Activated CD4-positive, alpha-beta T cell treated with anti-CD3 and anti-CD28 coated beads, Interleukin-2, Interleukin-6, amounts not matched to agents 100 ng/mL and 50 ng/mL, durations not matched to agents 16 hours and 8 hours (primary cell): ENCODE measurements at places on chromosomes 3 and 15.

DNA sequence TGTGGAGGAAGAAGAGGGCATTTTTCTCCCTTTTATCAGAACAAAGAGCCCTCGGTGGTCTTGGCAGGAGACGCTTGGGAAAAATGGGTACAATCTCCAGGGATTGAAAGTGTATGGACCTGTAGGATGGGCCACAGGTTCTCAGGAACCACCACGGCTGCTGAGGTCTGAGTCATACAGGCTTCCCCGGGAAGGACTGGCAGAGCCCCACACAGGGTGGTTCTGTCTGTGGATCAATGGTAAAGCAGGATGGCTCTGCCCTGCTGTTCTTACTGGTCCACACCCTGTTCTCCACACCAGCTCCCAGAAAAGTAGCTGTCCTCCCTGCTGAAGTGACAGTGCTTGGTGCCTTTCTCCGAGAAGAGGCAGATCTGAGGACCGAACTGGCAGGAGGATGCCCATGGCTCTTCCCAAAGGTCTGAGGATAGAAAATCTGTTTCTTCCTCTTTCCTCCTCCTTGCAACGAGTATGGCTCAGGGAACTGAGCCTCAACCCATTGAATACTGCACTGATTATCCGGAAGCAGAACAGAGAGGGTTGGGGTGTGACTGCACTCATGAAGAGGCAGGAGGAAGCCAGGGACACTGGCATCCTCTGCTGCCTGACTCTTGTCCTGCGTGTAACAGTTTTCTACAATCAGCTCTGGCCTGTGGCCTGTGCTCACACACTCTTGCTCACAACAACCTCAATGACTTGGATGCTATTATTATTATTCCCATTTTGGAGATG lies 39.0 kb downstream of the KIF9 start:
- no peak for DNase-seq

- no peak for DNase-seq
These were observed 262.4 kb upstream of the PROK2 start for GRCh38 chr3:72047221-72047871.

GRCh38 chr3:131620977-131621376 lies 118.2 kb upstream of the MRPL3 start:
- no peak for DNase-seq

DNA sequence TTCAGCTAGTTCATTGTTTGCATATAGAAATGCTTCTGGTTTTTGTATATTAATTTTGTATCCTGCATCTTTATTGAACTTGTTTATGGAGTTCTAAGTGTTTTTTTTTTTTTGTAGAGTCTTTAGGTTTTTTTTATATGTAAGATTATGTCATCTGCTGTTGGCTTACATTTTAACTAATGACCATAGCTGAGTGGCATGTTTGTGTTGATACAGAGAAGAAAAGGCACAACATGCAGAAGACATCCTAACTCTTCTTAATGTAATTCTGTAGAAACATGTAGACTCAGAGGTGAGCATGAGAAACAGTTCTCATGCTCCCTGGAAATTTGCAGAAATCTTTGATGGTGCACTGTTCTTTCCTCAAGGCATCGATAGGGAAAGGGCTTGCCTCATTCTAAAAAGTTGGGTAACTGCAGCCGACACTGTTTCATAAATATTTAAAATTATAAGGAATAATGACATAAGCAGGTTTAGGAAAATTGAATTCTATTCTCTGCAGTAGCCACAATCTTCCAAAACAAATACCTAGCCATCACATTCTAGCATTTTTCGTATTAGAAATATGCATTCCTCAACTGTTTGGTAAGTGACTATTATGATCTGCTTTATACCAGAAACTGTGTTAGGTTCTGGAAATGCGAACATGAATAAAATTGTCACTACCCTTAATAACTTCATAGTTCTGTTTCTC lies 499.6 kb upstream of the KCNMB2 start:
- DNase-seq: no peak

GRCh38 chr15:100448481-100448880 lies 80.3 kb downstream of the CERS3 start:
- no peak for DNase-seq

- DNase-seq: no peak
These were observed 7.6 kb downstream of the CMTM6 start for GRCh38 chr3:32495085-32495484.

DNA sequence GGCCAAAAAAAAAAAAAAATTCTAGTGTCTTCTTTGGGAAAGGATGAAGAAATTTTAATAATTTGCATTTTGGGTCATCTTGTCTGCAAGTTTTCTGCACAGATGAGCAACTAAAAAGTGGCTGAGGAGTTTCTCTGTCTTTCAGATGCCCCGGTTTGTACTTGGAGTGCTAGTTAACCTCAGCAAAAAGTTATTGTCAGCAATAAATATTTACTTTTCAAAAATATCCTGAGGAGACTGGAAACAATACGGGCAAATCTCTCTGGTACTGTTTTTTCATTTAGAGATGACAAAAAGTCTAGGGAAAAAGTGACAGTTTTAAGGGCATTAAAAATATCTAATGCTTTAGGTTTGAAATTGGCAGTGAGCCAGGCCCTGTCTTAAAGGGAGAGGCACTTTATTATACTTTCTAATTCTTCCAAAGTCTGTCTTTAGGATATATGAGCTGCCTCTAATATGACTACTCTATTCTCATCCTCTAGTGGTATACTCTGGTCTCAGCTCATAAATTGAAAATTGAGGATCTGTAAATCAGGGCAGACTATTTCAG lies 436.0 kb upstream of the NR2F2 start:
- no peak for DNase-seq

- DNase-seq: peak; percentile 51
These were observed 82.8 kb upstream of the CDV3 start for GRCh38 chr3:133490468-133491351.

DNA sequence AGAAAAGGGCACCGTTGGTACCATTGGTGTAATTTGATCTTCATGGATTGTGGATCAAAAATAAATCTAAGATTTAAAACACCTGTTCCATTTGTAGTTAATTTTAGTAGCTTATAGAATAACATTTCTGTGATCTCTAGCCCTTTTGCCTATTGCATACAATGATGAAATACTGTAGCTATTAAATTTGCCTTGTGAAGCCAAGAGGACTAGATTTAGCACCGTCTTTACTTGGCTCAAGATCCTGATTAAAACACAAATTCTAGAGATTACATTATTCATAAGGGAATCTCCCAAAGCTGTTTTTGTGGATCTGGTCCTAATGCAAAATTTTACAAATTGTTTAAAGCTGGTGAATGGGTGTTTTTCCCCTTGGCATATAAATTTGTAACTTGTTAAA lies 8.2 kb downstream of the TBC1D23 start:
- DNase-seq: no peak

DNA sequence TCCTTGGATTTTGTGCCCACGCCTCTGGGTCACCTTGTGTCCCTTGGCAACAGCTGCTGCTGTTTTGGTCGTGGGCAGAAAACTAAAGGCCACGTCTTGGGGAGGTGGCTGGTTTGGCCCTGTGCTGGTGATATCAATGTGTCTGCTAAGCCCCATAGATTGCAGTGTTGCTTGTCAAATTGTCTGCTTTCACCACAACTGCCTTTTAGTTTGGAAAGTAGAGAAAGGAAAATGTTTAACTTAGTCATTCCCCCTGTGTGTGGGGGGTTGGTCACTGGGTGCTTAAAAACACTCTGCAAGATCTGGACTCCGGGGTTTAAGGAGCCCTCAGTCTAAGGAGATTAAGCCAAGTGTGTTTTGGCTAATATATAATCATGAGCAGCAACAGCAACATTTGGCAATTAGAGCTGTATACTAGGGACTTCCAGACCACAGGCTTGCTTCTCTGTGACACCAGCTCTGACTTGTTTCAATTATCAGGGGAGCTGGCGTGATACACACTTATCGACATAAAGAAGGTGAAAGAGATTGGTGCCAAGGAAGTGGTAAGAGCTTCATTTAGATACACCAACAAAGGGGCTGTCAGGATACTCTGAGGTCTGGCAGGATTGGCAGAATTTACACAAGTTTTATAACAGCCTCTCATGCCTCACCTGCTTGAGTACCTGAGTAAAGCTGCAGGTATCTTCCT lies 3.5 kb downstream of the SMAD3 start:
- no peak for DNase-seq

DNA sequence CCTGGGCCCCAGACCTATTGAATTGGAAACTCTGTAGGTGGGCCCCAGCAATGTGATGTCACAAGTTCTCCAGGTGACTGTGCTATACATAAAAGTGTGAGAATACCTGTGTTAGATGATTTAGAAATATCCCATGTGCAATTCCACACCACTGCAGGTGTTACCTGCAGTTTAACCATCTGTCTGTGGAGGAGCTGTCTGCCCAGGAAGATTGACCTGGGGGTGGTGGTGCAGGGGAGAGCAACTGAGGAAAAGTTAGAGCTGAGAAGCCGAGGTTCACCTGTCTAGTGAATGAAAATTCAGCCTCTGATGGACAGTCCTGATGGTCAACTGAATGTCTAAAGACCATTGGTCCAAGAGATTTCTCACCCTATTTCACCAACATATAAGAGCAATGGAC lies 132.2 kb upstream of the SLC24A5 start:
- no peak for DNase-seq

DNA sequence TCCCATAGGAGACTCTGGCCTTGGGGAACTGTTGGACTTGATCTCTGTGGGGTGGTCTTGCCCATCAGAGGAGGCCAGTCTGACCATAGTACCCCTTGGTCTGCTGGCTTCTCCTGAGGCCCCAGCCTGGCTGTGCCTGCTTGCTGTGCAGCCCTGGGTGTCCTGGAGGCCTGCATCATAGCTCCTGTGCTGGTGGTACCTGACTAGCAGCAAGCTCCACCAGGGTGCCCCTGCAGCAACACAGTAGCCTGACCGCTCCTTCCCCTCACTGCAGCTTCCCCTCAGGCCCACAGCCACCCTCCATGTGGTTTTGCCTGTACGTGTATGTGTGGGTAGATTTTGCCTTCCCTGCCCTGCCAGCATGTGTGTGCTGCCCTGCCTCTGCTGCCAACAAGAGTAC lies 85.6 kb upstream of the TTC14 start:
- DNase-seq: no peak

GRCh38 chr15:85399627-85400026 lies 19.2 kb downstream of the AKAP13 start:
- no peak for DNase-seq

GRCh38 chr3:89360156-89360555 lies 252.7 kb downstream of the EPHA3 start:
- no peak for DNase-seq

- no peak for DNase-seq
These were observed 106.8 kb downstream of the SEMA6D start for GRCh38 chr15:47824147-47824546.

DNA sequence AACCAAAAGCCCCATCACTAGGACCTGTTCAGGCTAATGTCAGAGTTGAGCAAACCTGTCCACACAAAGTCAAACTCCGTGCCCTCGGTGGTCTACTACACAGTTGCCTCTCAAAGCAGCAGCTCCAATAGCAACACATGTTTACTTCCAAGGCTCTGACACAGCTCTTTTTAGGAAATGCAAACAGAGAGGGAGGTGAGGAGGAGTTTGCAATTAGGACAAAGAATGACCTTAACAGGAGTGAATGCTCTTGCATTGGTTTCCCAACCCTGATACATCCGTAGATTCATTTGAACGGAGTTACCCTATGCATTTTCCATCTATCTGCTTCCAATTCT lies 64.8 kb upstream of the GOLGA8B start:
- DNase-seq: no peak

DNA sequence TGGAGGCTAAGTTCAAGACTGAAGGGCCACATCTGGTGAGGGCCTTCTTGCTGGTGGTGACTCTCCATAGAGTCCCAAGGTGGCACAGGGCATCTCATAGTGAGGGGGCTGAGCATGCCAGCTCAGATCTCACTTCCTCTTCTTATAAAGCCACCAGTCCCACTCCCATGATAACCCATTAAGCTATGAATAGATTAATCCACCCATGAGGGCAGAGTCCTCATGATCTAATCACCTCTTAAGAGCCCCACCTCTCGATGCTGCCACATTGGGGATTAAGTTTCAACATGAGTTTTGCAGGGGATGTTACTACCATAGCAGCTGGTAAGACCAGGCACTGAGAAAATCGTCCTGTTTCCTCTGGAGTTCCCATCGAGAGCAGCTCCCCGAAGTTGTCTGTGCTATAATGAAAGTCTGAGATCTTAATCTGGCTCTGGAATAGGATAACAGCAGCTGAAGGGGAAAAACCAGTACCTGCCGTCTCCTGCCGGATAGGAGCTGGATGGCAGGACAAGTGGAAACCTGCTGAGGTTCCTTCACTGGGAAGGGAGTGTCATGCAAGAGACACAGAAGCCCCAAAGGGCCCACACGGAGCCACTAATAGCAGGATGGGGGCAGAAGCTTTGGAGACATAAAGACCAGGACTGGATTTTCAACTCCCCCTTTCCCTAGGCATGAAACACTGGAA lies 79.5 kb upstream of the EPHB3 start:
- DNase-seq: no peak

GRCh38 chr3:196179380-196180308 lies 31.6 kb downstream of the ZDHHC19 start:
- DNase-seq: peak; percentile 96

DNA sequence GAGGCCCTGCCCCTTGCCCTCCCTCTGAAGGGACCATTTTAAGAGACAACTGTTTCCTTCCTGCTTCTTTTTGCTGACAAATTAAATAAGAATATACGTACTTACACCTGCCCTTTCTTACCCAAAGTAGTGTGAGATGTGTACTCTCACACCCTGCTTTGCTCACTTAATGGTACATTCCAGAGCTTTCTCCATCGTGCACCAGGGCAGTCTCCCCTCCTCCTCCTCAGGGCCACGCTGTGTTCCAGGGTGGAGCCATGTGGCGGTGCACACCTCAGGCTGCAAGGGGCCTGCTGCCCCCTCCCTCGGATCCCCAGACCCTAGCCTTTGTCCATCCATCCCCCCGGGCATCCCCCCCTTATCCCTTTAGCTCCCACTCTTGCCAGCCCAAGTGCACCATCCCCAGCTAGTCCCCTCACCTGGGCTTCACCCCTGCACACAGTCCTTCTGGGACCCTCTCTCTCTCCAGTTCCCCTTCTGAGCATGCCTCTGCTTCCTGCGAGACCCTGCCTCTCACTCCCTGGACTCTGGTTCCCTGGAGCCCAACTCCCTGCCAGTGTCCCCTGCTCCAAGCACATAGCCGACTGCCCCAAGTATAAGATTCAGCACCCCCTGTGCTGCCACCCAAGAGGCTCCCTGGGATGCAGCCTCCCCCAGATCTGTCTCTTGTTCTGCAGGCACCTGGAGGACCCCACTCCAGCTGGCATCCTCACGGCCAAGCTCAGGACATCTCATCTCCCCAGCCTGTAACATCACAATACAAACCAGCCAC lies 89.5 kb upstream of the IQSEC1 start:
- DNase-seq: no peak
